ENCODE measurements at places on chromosomes 2 and 18. TPM values are rescaled to one million over a fixed set of nuclear protein-coding genes. Genes with fewer than 3 reads are reported as not detected.

SERPINB10 gene
- total RNA-seq, result 1.5 TPM

ANKRD30BL gene
- not detected for total RNA-seq

NIF3L1 gene
- 51.1 TPM for total RNA-seq

USP34 gene
- 51.6 TPM for total RNA-seq

SPR gene
- total RNA-seq, result 39.1 TPM

SMAD4 gene
- total RNA-seq, result 75.9 TPM

STRADB gene
- 14.1 TPM for total RNA-seq

Data from Daoy (cell line).